ENCODE measurements at places on chromosomes 5 and 9.

- DNase-seq, result no peak
These were observed 1.4 kb downstream of the ATOSB start for GRCh38 chr9:35114113-35114839.

DNA sequence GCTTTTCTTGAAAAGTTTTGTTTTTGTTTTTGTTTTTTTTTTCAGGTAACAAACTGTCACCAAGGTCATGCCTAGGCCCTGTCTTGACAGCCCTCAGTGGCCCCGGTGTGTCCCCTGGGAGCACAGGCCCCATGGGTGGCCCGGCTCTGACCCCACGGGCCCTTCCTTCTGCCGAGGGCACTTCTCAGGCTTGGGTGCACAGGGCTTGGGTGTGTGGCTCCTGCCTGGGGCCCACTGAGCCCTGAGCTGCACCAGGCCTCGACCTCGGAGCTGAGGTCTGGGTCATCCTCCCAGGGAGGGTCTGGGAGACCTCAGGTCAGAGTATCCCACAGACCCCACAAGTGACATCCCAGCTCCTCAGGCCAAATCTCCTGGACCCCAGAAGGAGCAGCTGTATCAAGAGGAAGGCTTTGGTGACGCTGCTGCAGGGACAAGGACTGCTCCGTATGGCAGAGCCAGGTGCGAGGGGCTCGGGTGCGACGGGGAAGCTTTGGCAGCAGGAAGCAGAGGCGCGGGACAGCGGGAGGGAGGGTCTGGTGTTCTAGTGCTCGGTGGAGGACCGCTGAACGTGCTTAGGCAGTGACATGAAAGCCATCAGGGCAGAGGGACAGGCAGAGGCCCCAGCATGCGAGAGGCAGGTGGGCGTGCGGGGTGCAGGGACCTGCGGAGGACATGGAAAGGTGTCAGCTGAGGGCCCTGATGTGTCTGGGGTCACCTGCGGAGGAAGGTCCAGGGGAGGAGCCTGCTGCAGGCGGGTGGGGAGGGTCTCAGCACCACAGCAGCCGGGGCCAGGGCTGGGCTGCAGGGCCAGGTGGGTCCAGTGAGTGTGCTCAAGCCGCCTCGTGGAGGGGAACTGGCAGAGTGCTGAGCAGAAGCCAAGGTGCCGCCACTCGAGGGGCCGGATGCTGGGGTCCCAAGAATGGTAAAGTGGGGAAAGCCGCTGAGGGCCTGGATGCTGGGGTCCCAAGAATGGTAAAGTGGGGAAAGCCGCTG lies 18.4 kb upstream of the SLC9A3 start:
- no peak for DNase-seq

- no peak for DNase-seq
These were observed at the start of gene SUSD1 for GRCh38 chr9:112174965-112175795. Gene SUSD1 (minus strand): TSS chr9:112175297. CDS start chr9:112175235, 62 bp downstream.

DNA sequence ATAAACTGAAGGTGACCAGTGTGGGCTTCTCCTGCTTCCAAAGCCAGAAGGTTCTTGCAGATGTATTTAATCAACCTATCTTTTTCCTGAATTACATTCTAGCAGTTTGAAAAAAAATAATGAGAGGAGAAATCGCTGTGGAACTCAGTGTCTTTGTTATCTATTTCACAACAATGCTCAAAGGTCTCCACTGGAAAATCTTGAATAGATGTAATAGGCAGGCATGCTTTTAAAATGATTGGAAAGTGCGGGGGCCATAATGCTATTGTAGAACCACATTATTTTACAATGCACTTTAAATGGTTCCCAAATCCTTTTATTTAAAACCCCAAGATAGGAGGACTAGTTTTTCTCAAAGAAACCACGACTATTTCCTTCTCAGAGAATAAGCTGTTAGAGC lies 23.3 kb downstream of the ENC1 start:
- no peak for DNase-seq

DNA sequence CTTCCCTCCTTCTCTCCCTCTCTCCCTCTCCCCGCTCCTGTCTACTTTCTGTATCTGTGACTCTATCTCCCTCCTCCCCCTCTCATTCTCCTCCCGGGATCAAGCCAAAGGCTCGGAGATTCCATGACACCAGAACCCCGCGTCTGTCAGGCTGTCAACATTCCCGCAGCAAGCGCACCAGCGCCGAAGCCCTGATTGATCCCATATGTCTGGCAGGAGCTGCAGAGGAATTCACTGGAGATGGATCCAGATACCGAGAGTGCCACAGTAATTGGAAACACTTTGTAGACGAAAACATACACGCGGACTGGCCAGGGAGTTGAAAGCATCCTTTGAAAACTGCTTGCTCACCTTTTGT lies 300 bp upstream of the SVEP1 start:
- DNase-seq, result no peak

DNA sequence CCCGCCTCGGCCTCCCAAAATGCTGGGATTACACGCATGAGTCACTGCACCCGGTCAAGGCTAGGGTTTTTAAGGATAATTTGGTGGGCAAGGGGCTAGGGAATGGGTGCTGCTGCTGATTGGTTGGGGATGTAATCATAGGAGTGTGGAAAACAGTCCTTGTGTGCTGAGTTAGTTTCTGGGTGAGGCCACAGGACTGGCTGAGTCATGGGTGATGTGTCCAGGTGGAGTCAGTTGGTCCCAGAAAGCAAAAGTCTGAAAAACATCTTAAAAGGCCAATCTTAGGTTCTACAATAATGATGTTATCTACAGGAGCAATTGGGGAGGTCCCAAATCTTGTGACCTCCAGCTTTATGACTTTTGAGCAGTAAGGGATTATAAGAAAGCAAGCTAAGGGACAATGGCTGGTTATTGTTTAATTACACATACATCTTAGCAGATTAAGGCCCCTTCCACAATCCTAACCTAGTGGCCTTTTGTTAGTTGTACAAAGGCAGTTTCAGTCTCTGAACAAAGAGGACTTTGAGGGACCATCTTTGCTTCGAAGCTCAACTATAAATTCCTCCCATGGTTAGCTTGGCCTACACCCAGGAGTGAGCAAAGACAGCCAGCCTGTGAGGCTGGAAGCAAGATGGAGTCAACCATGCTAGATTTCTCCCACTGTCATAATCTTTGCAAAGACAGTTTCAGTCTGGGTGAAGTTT lies 5.5 kb upstream of the AOPEP start:
- DNase-seq, result no peak
